AG09309 (cell line): ENCODE measurements at places on chromosomes 7 and 10.

DNA sequence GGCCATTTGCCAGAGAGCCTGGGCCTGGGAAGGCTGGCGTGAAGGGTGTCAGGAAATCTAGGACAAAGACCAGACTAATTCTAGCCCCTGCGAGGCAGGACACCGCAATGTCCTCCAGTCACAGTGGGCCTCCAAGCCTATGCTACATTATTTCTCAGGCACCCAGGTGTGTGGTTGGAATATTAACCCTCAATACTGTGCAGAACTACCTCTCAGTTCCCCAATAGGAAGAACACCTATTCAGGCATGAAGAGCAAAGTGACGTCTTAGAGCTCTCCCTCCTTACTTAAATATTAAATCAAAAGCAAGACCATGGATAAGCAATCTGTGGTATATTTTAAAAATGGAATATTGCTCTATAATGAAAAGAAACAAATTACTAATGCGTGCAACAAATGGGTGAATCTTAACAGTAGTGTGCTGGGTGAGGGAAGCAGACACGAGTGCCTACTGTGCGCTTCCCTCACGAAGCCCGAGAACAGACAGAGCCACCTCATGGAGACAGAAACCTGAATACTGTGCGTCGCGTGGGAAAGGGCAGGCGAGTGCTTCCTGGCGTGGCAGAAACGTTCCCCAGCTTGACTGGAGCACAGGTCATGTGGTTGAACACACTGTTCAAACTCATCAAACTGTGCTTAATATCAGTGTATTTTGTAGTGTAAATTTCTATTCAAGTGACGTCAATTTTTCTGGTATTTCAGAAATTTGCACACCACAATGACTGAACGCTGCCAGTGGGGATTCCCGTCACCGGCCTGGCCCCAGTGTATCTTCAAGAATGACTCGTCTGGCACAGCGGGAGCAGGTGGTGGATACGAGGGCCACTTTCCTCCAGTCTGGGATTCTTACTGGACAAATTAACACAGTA lies 15.5 kb upstream of the PTPRN2 start:
- no peak for DNase-seq

GRCh38 chr10:46091080-46091827 lies 45.2 kb upstream of the MSMB start:
- no peak for DNase-seq

DNA sequence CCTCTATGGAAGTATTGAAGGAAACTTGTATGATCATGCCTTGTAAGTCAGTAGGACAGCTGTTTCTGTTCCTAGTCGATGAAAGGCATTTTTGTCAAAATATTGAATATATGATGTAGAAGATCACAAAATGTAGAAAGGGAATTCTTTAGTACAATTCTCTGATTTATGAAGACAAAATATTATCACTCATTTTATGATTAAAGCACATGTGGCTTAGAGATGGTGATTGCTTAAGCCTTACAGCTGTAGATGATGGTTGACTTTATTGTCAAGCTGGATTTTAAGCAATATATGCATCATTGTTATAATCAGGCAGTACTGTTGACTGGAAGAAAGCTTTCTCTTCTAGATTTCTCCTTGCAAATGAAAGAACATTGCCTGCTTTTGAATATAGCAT lies 26.4 kb downstream of the MXI1 start:
- DNase-seq, result no peak

- no peak for DNase-seq
Observed at GRCh38 chr7:129821476-129821875, 131.3 kb downstream of the UBE2H start.

- no peak for DNase-seq
Observed at GRCh38 chr7:44155191-44156185, 14.4 kb upstream of the MYL7 start.

GRCh38 chr7:147904219-147904576 lies 686.4 kb upstream of the C7orf33 start:
- DNase-seq, result no peak

DNA sequence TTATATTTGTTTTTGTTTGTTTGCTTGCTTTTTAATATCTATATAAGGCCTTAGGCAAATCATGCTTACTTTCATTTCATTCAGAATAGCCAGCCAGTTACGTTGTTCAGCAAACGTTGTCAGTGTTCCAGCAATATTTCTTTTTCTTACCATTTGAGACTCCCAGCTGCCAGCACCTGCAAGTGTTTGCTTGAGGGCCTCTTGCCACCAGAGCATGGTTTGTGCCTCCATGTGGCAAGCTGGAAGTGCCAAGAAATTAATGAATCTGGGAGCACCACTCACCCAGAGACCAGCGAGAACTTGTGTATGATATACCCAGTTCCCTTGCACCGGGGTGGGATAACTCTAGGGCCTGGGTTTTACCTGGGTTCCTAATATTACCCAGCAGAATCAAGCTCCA lies 177.1 kb upstream of the CSTF2T start:
- no peak for DNase-seq

DNA sequence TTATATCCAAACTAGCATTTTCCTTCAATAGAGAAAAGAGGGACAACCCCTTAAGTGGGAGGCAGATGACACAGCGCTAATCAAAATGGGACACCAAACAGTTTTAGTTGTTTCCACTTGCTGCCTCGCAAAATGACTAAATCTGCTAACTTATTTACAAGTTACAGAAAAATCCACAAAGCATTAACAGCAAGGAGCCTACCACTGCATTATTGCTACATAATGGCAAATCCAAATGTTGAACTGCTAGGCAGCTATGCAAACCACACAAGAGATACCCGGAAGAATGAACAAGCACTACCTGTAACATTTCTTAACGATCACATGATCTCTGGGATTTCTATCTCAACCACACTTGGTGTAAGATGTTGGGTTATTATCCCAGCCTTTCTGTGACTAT lies 96.7 kb downstream of the SFMBT2 start:
- no peak for DNase-seq

GRCh38 chr10:75648351-75648750 lies 216.9 kb downstream of the LRMDA start:
- no peak for DNase-seq

DNA sequence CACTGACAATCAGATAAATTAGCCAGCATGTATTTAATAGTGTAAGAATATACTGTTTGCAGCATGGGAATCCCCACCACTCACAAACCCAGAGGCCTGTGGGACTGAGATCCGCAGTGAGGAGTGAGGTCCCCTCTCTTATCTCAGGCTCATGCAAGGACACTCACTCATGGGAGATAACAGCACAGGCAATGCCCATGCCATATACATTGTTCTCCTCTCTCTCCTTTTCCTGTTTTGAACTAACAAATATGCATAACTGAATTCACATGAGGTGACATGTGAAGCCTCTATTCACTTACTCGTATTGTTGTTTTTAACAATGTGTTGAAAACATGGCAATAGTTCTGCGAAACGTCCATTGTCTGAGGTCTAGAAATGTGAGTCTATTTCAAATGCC lies 230.5 kb downstream of the ARHGAP21 start:
- DNase-seq, result no peak

DNA sequence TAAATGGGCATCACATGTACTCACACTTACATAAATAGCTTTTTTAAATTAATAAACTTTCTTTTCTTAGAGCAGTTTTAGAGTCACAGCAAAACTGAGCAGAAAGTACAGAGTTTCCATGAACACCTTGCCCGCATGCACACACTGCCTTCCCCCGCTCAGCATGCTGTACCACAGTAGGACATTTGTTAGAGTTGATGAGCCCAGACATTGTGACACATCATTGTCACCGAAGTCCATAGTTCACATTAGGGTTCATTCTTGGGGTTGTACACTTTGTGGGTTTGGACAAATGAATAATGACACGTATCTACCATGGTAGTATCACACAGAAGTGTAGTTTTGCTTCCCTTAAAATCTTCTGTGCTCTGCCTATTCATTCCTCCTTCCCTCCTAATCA lies 23.7 kb downstream of the UBN2 start:
- DNase-seq, result no peak

- DNase-seq, result no peak
Observed at GRCh38 chr7:151131592-151132293, 35.8 kb downstream of the GBX1 start.

DNA sequence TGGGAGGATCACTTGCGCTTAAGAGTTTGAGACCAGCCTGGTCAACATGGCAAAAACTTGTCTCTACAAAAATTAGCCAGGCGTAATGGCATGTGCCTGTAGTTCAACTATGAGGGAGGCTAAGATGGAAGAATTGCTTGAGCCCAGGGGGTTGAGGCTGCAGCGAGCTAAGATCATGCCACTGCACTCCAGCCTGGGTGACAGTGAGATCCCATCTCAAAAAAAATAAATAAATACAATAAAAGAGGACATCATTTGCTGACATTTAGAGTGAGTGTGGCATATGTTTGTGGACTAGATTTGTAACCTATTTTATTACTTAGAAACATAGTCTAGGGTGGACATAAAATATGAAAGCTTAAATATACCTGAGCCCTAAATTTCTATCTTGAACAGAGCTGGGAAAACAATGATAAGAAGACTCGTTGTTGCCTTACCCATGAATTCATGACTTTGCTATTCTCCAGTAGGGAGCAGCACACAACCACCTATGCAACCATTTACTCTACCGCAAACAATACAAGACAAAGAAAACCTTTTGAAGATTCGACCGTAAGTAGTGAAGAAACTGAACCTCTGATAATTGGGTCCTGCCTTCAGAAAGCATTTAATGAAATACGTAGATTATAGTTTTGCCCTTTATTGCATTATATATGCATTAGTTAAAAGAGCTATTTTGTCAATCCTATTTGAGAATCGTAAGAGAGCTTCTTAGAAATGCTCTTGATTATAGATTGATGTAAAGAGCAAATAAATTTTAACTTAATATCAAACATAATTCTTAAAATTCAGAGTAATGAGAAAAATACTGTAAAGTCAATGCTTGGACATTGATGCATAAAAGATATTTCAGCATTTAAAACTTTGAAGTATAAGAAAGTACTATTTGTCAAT lies 83.5 kb downstream of the GNAT3 start:
- no peak for DNase-seq

DNA sequence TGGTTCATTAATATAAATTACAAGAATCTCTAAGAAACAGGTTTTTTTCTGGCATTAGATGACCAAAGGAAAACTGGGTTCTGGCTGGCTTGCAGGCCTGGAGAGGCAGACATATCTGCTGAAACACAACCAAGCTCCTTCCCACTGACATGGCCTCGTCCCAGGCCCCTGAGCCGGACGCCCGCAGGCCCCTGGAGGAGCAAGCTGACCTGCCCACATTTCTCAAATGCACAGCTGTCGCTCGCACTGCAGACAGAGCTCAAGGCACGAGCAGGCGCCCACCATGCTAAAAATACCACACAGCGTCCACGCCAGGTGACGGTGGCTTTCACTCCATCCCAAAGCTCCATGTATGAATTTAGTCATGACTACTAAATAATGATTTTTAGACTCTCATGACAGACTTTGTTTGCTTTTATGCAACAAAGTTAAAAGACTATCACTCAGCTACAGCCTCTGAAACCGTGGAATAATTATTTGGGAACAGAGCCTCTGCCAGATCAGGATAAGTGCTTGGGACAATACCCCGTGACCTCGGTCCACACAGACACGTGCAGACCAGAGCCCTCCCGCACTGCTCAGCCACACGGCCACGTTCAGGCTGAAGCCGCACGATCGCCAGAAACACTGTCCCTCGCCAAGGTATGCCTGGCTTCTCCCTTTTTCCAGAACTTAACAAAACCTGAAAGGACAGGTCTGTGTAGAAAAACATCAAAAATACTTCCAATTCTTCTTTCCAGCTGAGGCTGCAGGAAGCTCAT lies 71.1 kb downstream of the DIP2C start:
- DNase-seq, result no peak

DNA sequence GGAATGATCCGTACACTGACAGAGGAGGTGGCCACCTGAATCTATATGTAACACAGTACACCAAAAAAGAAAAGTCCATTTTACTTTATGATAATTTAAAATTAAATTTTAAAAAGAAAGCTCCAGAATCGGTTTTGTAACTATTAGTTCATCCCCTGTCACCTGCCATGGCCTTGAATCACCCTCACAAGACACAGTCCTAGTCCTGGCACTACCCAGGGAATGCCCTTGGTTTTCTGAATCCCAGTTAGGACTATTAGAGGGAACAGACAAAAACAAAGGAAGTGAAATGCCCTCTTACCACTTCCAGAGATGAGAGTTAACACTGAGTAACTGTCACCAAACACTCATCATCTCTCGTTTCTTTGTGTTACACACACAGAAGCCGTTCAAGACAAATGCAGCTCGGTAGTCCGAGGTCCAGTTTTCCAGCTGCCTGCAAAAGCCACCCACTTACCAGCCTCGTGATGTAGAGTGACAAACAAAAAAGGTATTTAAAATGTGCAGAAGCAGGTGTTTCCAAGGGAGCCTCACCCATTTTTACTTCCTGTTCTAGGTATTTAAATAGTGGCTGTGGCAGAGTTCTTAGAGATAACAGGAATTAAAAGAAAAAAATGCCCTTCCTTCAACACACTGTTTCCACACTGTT lies 6.1 kb downstream of the PTPRN2 start:
- no peak for DNase-seq

DNA sequence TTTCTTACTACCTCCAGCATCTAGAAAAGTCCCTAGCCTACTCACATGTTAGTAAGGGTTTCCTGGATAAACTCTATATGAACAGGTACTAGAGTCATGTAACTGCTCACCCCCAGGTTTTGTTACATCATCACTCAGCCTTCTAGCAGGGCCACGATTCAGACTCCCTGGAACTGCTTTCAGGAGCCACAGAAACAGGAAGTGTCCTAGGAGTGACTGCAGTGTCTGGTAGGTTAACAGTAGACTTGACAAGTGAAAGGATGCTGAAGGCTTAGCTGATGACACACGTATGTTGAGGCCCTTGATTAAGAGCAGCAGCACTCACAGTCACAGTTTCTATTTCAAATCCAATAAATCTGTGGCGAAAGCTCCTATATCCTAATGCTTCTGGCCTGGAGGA lies 101.2 kb downstream of the DNMBP start:
- no peak for DNase-seq

DNA sequence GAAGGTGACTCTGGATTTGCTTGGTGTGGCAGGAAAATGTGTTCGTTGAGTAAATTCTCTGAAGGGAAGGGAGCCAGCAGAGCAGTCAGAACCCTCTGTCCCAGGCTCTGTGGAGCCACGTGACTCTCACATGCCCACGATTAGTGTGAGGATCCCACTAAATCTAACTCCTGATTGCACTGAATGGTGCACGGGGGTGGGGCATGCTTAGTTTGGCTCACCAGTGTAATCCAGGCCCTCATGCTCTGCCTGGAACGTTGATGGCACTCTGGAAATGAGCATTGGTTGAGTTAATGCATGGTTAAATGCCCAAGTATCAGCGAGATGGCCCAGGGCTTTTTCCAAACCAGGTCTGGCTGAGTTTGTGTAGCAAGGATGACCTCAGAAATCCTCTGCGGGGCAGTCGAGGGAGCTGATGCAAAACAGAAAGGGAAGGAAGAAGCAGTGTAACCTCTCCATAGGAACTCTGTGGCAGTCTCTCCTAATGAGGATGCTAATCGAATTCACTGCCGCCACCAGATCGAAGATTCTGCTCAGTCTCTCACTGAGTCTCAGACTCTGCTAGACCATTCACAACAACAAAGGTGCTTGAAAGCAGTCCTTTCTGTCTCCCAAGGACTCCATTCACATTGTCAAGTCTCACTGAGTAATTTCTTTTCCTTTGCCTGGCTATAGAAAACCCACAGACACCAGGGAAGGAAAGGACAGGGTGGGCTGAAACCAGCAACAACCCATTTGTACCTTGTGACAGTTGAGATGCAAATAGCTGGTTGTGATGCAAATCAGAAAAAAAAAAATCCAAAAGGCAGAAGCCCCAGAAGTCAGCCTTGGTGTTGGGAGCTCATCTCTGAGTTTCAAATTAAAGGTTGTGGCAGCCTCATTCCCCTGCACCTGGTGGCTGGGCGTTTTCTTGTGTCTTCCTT lies 98.1 kb downstream of the C10orf105 start:
- no peak for DNase-seq
